ENCODE measurements at places on chromosomes 4 and X. TPM values are rescaled to one million over a fixed set of nuclear protein-coding genes. Genes with fewer than 3 reads are reported as not detected.

GRCh38 chr4:111689731-111690130, 455.5 kb upstream of the FAM241A start:
- DNase-seq = no peak

DNA sequence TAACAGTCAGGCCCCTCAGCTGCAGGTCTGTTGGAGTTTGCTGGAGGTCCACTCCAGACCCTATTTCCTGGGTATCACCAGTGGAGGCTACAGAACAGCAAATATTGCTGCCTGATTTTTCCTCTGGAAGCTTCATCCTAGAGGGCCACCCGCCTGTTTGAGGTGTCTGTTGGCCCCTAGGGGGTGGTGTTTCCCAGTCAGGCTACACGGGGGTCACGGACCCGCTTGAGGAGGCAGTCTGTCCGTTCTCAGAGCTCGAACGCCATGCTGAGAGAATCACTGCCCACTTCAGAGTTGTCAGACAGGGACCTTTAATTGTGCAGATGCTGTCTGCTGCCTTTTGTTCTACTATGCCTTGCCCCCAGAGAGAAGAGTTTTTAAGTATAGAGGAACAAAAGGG, 160.8 kb downstream of the DKK2 start:
- DNase-seq = no peak

- DNase-seq = no peak
Measured at GRCh38 chr4:55172694-55173287, 47.4 kb upstream of the KDR start.

INTS6L gene
- 21.6 TPM for total RNA-seq

ODAM gene
- not detected for total RNA-seq

GYPB gene
- not detected for total RNA-seq
